Glomerular endothelial cell (primary cell): ENCODE measurements at places on chromosomes 16 and 17.

- no peak for DNase-seq
Observed at GRCh38 chr17:80984749-80985148, 6.9 kb upstream of the CHMP6 start.

DNA sequence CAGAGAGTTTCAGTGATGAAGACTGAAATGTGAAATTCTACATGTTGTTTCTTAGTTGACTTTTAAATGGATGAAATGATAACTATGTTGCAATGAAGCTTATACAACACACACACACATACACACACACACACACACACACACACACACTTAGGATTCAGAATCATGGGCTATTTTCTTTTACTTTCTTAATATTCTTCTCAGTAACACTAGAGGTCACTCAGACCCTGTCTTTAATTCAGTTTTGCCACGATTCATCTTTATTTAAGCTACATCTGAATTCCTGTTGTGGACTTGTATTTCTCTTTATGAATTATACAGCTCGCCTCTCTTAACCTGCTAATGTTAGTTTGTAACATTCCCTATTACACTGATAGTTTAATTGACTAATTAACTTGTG is 109.6 kb upstream of the GOT2 start:
- DNase-seq, result peak; percentile 12

DNA sequence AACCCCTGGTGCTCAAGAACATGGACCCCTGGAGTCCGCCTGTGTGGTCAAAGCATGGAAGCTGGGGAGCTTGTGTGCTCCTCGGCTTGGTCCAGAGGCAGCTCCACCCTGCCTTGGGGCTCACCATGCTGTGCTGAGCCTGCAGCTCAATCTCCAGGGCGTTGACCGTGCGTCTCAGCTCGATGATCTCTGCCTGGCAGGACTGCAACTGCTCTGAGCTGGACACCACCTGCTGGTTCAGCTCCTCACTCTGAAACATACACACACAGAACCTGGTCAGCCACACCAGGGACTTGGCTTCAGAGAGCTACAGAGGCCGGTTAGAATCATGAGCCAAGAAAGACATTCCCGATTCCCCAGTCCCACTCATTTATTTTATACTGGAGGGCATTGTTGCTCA is 2.7 kb downstream of the KRT35 start:
- DNase-seq, result no peak

GRCh38 chr17:18860161-18860972 is 2.4 kb downstream of the PRPSAP2 start:
- no peak for DNase-seq

DNA sequence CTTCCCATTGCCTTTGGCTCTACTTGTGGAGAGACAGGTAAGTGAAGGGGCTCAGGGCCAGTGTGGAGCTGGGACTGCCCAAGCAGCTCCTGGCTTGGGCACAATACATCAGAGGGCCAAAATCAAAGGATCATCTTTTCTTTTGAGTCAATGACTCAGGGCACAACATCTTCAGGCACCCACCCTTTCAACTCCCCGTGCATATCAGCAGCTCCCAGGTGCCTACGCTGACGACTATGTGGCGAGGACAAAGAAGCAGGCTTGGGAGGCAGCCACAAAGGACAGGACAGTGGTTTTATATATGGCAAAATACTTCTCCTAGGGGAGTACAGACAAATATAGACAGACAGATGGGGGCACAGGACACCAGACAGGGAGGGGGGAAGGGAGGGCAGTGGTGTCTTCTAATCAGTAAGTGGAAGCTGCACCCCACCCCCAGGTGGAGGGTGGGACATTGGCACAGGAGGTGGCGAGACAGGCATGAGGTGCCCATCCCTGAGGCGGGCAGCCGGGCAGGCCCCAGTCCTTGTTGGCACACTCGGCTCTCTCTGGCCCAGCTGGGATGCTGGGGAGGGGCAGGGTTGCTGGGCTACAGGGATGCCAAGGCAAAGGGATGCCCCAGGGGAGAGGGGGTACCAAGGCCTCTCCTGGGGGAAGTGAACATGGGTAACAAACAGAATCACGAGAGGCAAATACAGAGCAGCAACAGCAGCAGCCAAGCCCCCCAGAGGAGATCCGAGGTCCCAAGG is 7.7 kb upstream of the ARL5C start:
- DNase-seq, result no peak

DNA sequence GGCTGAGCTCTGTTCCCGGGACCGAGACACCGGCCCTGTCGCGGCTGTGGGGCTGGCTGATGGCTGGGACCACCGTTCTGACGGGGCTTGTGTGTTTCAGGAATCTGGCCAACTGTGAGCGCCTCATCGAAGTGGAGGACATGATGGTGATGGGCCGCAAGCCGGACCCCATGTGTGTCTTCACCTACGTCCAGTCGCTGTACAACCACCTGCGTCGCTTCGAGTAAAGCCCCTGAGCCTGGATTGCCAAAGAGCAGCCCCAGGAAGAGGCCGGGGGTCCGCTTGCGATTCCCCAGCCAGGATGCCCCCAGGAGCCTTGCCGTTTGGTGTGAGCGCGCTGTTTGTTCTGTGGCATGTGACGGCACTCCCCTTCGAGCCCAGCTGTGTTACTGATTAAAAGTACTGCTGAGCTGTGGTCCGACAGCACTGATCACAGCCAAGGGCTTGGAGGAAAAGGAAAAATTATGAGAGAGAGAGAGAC is 23.0 kb downstream of the SMTNL2 start:
- DNase-seq, result no peak

GRCh38 chr17:67542219-67543114 is 165.4 kb downstream of the PITPNC1 start:
- no peak for DNase-seq

DNA sequence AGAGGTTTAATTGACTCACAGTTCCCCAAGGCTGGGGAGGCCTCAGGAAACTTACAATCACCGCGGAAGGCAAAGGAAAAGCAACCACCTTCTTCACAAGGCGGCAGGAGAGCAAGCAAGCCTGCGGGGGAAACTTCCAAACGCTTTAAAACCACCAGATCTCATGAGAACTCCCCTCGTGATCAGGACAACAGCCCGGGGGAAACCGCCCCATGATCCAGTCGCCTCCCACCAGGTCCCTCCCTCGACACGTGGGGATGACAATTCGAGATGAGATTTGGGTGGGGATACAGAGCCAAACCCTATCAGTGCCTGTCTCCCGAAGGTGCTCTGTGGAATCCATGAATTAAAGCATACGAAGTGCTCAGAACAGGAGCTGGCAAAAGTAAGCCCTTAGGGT is 43.9 kb upstream of the ABR start:
- no peak for DNase-seq

- DNase-seq, result no peak
Observed at GRCh38 chr17:35521150-35521549, 16.3 kb downstream of the SLFN12L start.

- no peak for DNase-seq
Observed at GRCh38 chr17:40568074-40568836, 3.0 kb upstream of the CCR7 start.

GRCh38 chr16:83530293-83530692 is 277.5 kb upstream of the HSBP1 start:
- DNase-seq, result no peak

DNA sequence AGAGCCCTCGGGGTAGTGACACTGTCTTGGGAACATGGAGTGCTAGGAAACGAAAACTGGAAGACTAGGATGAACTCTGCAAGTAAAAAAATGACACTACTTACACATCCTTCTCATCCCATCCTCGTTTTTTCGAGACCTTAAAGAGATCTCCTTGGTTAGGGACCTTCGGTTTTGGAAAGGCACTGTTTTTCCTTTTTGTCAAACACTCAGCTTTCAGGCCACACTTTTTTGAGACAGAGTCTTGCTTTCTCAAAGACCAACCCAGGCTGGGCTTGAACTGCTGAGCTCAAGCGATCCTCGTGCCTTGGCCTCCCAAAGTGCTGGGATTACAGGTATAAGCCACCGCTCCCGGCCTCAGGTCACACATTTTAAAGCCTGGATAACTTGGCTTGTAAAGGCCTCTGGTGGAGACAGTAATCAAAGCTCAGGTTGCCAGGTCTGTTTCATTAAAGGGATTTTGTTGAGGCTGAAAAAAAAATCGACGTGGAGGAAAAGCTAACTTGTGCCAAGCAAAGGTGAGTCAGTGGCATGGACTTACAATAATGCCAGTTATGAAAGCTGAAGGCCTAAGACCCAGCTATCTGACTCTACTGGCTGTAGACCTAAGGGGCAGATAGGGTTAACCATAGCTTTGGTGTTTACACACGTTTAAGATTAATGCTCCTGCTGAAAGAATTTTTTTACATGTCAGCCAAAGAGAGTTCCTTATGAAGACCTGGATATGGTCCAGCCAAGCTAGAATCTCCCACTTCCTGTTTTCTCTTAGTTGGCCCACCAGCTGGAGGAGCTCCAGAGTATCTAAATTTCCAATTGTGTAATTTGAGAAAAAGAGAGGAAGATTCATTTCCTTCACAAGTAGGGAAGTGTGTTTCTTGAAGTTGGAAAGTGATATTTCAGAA is 823 bp downstream of the NBR1 start:
- DNase-seq, result peak; percentile 85

- DNase-seq, result no peak
Observed at GRCh38 chr16:66691234-66691633, 5.3 kb downstream of the CMTM4 start.

- DNase-seq, result no peak
Observed at GRCh38 chr17:82127704-82128103, 29.7 kb upstream of the FASN start.

DNA sequence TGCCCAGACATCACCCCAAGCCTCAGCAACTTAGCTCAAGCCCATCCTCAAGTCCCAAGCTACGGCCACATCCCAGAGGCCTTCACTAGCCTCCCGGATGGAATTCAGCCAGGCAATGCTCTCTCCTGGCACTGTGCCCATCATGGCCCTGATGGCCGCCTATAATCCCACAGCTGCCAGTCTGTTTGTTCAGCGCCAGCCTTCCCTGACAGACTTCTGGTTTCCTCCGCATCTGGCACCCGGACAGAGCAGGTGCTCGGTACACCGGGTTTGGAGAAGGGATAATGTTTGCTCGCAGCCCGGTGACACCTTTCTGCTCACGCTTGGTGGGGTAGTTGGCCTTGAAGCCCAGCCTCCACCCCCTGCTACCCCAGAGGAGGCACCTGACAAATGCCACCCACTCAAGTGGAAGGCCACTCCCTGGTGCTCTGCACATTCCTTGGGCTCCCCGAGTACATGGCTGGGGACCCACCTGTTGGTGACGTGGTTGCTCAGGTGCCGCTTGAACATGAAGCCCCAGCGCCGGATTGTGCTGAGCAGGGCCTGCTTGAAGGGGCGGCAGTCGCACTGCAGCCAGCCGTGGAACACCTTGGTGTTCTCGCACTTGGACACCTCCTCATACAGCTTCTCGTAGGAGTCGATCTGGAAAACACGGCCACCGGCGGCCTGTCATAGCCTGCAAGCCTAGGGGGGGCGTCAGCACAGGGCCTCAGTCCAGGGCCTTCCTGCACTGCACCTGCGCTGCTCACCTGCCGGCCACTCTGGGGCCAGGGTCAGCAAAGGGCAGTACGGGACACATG is 47.1 kb downstream of the DNAH17 start:
- no peak for DNase-seq

GRCh38 chr17:57915985-57916757 is 39.0 kb downstream of the CUEDC1 start:
- DNase-seq, result no peak

DNA sequence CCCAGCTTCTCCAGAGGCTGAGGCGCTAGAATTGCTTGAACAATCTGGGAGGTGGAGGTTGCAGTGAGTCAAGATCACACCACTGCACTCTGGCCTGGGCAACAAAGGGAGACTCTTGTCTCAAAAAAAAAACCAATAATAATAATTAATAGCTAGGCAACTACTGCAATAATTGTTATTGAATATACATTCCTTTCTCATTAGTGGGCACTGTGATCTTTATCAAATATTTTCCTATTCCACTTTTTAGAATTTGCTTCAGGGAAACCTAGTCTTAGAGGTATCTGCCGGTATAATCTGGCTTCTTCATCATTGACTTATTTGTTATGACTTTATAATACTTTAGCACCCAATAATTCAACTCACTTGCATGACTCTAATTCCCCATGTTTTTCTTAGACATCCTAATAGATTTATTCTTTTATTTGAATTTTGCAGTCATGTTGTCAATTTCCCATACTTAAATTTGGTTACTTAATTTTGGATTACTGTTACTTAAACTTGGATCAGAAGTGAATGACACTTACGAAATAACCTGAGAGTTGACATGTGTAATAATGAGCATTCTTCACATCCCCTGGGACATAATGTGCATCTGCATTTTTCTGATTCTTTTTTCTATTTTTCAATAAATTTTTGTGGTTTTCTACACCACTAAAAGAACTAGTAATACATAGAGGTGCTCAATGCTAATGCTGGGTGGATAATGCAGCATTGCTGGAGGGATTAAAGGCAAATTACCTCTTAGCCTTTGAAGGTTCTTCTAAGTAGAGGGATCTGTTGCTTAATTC is 25.0 kb upstream of the KCNJ16 start:
- DNase-seq, result no peak

- DNase-seq, result no peak
Observed at GRCh38 chr17:16935241-16935663, 36.7 kb downstream of the TNFRSF13B start.

GRCh38 chr17:40355123-40355803 is 9.3 kb downstream of the GJD3 start:
- DNase-seq, result no peak

DNA sequence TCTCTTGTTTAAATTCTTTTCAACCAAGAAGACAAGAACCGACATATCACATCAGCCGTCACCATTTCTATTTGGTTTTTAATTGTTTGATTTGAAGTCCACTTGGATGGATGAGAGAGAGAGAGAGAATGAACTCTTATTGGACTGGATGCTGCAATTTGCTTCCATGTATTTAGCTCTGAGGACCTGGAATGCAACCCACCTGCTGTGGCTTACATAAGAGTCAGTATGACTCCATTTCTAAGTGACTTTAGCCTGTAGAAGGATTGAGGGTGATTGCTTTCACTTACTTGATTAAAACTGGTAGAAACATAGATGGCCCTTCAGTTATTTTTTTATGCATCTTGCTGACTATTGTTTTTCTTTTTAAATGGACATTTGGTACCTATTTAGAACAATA is 296.1 kb downstream of the CNTNAP4 start:
- no peak for DNase-seq

DNA sequence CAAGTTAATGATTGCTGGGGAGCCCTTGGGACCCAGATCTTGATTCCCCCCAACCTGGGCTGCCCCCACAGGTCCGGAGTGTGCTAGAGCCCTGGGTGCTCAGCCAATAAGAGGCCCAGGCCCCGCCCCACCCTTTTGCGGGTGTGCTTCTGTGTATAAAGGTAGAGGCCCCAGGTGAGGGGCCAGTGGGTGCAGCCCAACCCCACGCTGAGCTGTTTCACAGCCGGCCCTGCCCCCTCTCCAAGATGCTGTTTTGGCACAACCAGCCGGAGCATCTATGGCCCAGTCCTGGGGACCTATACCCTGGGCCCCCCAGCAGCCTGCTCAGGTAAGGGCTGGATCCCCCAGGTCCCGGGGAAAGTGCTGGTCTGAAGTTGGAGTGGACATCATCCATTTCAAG is 11.8 kb upstream of the STAC2 start:
- DNase-seq, result no peak
